ENCODE measurements at places on chromosomes 2 and 18. TPM values are rescaled to one million over a fixed set of nuclear protein-coding genes. Genes with fewer than 3 reads are reported as not detected.

The LONRF2 gene
- 4.6 TPM for polyA plus RNA-seq

The AQP12A gene
- 284 TPM for polyA plus RNA-seq

The MDH1B gene
- 0.95 TPM for polyA plus RNA-seq

The TCF7L1 gene
- 3.1 TPM for polyA plus RNA-seq

The TMEM198 gene
- polyA plus RNA-seq: 13.3 TPM

The SNED1 gene
- 12.9 TPM for polyA plus RNA-seq
